ENCODE measurements at places on chromosomes 2 and 18.
A peak's percentile ranks its signal among the peaks of the same experiment; 100 is the strongest.

- DNase-seq = no peak
Measured at GRCh38 chr2:133641497-133641896, 73.2 kb upstream of the NCKAP5 start.

DNA sequence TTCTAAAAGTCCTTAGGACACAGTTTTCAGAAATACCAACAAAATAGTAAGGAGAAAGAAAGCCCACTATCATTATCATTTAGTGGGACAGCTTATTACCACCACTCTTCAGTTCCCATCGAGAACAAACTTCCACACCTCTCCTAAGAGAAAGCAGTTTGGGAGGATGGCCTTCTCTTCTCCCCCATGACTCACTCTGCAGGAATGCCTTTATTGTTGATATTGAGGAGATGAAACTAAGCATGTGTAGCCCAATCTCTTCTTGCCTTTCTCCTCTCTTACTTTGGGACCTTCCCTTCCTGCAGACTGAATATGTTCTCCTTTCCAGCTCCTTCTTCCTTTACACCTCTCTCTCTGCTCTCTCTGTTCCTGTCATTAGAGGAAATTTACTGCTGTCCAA lies 30.0 kb upstream of the ERMN start:
- DNase-seq = no peak

DNA sequence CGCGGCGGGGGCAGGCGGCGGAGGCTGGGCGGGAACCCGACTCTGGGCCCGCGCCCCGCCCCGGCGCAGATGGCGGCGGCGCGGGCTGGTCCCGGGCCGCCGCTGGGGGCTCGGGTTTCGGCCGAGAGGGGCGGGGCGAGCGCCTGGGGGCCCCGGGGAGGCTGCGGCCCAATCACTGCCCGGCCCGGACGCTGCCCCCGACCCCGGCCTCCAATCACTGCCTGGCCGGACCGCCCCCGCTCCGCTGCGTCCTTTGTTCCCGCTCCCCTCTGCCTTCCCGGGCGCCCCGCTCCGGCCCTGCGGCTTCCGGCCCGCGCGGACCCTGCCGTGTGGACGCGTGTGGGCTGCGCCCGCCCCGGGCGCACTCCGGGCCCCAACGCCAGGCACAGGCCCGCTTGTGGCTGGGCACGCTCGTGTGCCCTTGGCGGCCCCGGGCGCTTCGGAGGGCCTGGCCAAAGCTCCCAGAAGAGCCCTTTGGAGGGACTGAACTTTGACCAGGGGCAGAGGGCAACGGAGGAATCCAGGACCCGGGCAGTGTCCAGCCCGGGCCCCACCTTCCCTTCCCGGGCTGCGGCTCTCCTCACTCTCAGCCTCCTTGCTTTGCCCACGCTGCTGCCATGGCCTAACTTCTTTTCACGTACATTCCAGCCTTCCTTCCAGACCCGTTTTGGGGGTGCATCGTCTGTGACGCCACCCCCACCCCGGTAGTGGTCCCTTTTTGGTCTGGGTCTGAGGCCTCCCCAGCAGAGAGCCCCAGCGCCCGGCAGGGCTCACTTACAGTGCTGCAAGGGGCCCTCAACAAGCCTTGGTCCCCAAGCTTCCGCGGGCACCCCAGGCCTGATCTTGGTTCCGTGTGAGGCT lies 27.1 kb upstream of the PTMA start:
- no peak for DNase-seq

- no peak for DNase-seq
Measured at GRCh38 chr2:223418604-223419199, 183.5 kb downstream of the SCG2 start.

DNA sequence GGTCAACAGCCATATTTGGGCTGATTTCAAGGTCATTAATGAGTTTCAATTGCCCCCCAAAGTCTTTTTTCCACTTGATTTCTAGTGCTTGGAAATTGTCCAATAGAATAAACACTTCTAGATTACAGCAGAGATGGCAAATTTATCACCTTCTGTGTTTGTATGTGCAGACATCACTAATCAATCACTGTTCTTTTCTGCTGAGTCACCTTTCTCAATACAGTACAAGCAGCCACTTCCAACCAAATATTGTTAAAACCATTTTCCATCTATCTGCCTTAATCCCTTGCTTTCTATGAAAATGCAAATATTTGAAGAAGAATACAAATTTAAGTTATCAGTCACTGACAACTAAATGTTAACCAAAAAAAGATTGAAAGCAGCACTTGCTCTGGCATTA lies 40.2 kb upstream of the ZNF521 start:
- no peak for DNase-seq

DNA sequence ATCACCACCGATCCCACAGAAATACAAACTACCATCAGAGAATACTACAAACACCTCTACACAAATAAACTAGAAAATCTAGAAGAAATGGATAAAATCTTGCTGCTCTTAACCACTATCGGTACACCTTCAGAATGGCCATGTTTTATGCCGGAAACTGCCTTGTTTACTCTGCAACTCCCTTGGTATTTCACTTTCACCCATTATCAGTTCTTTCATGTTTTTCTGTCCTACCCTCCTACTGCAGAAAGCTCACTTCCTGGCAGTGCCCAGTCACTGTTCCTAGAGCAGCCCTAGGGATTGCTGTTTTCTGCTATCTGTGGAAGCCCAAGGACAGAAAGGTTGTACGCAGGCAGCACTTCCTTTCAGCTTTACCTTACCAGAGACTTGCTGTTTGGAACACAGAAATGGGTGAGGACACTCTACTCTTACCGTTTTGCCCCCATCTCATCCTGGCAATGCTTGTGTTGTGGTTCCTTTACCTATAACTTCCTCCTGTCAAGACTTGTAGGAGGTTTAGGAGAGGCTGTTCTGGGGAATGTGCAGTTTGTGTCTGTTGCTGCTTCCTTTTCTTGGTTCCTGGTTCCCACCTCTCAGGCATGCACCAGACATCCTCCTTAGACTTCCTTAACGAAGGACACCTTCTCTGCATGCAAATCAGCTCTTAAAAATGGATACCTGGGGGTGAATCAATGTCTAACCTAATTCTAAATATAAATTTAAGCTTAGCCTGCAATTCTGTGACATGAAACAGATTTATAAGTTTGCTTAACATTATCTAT lies 394.4 kb downstream of the SPAG16 start:
- DNase-seq = no peak

- no peak for DNase-seq
Measured at GRCh38 chr2:189870381-189871085, 86.3 kb downstream of the PMS1 start.

DNA sequence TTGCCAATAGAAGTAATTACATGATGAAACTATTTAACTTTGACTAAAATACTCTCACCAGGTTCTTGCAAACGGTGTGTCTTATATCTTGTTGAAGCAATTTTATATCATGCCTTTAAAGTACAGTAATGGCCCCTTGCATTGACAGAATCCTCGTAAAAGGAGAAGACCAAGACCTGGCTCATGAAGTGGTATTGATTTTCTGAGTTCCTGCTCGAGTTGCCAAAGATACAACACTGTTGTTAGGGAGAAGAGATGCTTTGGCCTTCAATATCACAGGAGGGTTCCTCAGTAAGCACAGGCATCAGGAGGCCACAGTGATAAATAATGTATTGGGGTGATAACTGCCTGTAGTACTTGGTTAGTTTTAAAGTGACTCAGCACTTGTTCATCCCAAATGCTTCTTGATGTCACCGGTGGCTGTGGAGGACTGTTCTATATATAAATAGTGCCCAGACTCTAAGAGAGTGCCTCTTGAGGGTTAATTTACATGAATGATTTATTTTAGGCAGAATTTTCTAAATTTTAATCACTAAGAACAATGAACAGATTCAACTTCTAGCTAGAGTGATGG lies 571.7 kb upstream of the FANCL start:
- no peak for DNase-seq

- no peak for DNase-seq
Measured at GRCh38 chr2:101382442-101382841, 4.9 kb downstream of the CREG2 start.

DNA sequence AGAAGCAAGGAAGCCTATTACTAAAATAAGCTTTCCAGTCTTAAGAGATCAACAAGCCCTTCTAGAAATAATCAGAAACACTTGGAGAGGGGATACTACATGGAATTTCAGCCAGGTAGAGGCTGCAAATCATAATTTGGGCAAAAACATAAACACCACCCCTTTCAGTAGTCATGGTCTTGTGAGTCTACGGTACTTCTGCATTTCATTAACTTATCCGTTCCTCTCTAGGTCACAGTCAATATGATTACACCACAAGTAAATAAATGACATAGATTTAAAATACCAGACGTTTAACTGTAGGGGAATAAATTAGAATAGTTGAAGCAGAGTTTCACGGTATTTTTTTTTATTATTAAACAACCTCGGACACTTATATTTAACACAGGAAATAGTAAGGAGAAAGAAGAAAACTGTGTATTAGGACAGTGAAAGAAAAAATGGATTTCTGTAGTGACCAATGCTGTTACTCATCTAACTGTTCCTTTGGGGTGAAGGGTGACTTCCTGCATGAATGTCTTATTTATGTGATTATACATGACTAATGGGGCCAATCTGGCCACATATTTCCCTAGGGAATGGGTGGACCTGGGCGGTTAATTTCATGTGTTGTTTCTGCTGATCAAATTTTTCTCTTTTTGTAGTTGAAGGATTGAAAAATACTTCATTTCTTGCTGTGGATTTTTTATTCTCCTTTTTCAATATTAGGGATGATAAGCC lies 456.6 kb upstream of the UBE2E3 start:
- no peak for DNase-seq

- DNase-seq = no peak
Measured at GRCh38 chr2:122132147-122132691, 376.8 kb downstream of the TSN start.

DNA sequence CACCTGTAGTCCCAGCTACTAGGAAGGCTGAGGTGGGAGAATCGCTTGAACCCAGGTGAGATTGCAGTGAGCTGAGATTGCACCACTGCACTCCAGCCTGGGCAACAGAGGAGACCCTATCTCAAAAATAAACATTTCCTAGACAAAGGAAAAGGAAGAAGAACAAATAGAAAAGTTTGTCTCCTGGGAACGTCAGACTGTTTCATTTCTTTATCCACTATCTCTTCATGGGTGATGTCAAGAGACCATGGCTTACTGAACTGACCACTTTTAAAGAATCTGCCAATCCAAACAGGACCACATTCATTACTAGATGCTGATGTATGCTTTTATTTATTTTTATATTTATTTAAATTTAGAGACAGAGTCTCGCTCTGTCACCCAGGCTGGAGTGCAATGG lies 26.8 kb downstream of the COX7A2L start:
- no peak for DNase-seq

GRCh38 chr2:1717113-1717512 lies 27.2 kb downstream of the PXDN start:
- no peak for DNase-seq

- DNase-seq = no peak
Measured at GRCh38 chr18:13461469-13461868, 242.9 kb downstream of the LDLRAD4 start.

DNA sequence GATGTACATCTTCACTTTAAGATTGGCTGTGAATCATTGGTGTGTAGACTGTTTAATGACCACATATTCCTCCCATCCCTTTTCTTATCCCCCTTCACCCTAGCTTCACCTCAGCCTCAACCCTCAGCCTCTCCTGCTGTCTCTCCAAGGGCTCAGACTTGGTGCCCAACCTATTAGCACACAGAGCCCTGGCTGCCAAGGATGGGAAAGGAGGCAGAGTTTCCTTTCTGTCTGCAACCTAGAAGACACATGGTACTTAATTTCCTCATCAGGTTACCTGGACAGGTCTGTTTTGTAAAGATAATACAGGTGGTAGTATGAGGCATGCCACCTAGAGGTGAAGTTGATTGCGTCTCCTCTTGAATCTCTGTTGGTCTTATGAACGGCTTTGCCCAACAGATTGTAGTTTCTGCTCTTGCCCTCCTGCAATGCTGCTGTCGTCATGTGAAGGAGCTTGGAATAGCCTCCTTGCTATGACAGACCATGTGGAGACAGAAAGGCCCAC lies 44.5 kb upstream of the RMND5A start:
- DNase-seq = peak; percentile 9

GRCh38 chr18:76353500-76353899 lies 141.5 kb downstream of the ZNF516 start:
- DNase-seq = no peak

DNA sequence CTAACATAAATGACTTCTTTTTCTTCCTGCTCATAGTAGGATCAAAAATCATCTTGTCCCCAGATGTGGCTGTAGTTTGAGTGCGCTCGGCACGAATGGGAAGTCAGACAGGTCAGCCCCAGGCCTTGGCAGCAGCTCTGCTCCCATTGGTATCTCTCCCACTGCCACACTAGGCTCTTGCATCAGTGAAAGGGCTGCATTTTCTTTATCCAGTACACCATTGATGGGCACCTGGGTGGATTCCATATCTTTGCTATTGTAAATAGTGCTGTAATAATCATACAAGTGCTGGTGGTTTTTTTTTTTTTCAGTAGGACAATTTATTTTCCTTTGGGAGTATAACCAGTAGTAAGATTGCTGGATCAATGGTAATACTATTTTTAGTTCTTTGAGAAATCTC lies 865.5 kb downstream of the CCDC85A start:
- no peak for DNase-seq

DNA sequence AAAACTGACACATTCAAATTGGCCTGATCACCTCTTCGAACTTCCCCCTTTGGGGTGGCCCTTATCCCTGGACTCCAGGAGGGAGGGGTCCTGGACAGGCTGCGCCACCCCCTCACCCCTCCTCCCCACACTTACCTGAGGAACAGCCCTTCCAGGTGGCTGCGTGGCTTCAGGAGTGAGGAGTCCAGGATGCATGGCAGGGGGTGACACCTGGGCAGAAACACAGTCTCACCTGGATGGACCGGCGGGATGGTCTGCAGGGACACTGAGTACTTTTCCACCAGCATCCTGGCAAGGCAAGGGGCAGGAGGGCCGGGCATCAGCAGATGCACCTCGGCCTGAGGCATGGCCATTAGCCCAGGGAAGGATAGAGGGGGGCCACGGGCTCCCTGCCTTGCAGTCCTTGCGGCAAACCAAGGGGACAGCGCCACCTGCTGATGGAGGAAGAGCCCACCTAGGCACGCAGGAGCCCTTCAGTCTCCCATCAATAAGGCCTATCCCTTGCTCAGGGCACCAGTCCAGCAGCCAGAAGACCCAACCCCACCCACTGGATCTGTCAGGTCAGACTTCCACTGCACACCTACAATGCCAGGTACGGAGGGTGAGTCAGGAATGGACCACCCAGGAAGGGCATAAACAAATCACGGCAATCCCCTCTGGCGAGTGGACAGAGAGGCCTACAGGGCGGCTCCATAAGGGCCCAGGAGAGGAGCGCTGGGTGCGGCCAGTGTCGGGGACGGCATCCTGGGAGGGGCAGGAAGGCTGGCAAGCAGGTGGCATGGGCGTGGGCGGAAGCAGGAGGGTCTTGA lies 26.0 kb downstream of the FAM178B start:
- DNase-seq = peak; percentile 82

DNA sequence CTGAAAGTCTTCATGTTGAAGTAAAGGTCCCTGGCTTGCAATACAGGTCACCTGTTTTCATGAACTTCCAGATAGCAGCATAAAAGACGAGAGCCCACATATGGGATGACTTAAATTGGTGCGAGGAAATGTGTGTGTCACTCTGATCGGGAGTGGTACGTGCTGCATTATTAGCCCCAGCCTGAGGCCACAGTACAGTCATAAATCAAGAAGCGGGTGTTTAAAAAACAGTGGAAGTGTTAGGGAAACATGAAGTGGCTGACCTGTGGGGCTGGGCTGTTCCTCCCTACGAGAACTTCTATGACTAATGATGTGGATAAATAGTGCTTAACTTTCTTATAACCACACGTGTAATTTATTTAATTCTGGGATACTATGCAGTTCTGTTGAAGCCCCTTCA lies 24.4 kb downstream of the RDH14 start:
- DNase-seq = no peak

GRCh38 chr18:12946549-12947284 lies 1.1 kb upstream of the SEH1L start:
- DNase-seq = no peak

- DNase-seq = no peak
Measured at GRCh38 chr18:55097456-55098170, 138.4 kb upstream of the CCDC68 start.

Data from CD4-positive, alpha-beta T cell treated with Interleukin-6 at 100 ng/mL for 8 hours (primary cell).